ENCODE measurements at places on chromosomes 12 and 14. TPM values are rescaled to one million over a fixed set of nuclear protein-coding genes. Genes with fewer than 3 reads are reported as not detected.

HOXC9 gene
- 5.7 TPM for total RNA-seq

MGAT4C gene
- 0.47 TPM for total RNA-seq

DEGS2 gene
- not detected for total RNA-seq

COCH gene
- total RNA-seq: 1.8 TPM

RHOF gene
- 50.7 TPM for total RNA-seq

FAM90A1 gene
- total RNA-seq: not detected

LRRC9 gene
- total RNA-seq: not detected

Data from glomerular endothelial cell (primary cell).